ENCODE measurements at places on chromosomes 5 and 9.
A peak's percentile ranks its signal among the peaks of the same experiment; 100 is the strongest.

GRCh38 chr5:31768046-31768445 lies 129.1 kb downstream of the PDZD2 start:
- no peak for DNase-seq

DNA sequence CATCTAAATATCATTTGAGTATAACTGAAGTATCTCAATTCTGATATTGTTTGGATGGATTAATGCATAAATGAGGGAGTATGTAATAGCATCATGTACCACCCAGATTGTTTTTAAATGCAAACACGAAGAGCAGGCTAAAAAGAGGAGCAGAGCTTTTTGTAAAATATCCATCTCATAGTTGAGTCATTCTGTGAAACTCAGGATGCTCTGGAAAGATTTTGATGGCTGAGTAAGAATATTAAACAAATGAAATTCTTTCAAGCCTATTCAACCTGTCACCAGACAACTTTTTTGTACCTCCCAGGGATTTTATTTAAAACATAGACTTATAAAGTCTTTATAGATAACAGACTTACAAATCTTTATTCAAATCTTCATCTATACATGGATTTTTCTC lies 625.9 kb downstream of the TLE4 start:
- no peak for DNase-seq

GRCh38 chr5:96734871-96735325 lies 72.7 kb downstream of the CAST start:
- peak; percentile 29 for DNase-seq

GRCh38 chr5:174183701-174184100 lies 138.2 kb downstream of the NSG2 start:
- no peak for DNase-seq

GRCh38 chr5:33809936-33810335 lies 81.9 kb downstream of the ADAMTS12 start:
- no peak for DNase-seq

GRCh38 chr9:36470643-36471290 lies 70.7 kb upstream of the RNF38 start:
- DNase-seq: peak; percentile 9

DNA sequence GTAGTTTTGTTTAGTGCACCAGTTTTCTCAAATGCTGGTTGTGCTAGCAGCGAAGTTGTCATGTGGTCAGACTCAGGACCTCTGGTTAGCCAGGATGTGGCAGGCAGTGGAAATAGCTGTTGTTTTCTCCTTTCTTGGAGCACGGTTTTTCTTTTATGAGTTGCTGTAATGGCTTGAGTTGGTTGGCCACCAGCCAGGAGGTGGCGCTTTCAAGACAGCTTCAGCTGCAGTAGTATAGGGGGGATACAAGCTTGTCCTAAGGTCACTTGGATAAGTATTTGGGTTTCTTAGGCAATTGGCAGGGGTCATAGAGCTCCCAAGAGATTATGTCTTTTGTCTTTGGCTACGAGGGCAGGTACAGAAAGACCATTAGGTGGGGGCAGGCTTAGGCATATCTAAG lies 274.2 kb upstream of the TARS1 start:
- DNase-seq: no peak

All from bone marrow (tissue), 2 donors.